Stimulated activated CD4-positive, alpha-beta T cell treated with anti-CD3 and anti-CD28 coated beads, Interleukin-4, amount 100 ng/mL, for 48 hours (primary cell): ENCODE measurements at places on chromosomes 16 and 17.

DNA sequence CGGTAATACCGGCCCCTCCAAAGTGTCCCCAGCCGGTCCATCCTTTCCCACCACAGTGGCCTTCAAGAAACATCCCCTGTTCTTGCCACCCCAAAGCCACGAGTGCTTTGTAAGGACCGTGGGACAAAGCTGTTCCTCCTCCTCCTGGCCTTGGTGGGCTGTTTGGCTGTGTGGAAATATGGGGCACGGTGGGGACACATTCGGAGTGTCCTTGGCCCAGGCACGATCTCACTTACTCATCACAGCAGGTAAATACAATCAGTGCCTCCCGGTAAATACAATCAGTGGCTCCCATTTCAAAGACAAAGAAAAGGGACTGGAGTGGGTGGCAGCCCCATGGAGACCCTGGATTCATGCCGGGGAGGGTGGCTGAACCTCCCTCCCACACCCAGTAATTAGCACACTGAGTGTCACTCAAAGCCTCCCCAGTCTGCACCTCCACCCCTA lies 10.4 kb downstream of the SCN4A start:
- no peak for DNase-seq

DNA sequence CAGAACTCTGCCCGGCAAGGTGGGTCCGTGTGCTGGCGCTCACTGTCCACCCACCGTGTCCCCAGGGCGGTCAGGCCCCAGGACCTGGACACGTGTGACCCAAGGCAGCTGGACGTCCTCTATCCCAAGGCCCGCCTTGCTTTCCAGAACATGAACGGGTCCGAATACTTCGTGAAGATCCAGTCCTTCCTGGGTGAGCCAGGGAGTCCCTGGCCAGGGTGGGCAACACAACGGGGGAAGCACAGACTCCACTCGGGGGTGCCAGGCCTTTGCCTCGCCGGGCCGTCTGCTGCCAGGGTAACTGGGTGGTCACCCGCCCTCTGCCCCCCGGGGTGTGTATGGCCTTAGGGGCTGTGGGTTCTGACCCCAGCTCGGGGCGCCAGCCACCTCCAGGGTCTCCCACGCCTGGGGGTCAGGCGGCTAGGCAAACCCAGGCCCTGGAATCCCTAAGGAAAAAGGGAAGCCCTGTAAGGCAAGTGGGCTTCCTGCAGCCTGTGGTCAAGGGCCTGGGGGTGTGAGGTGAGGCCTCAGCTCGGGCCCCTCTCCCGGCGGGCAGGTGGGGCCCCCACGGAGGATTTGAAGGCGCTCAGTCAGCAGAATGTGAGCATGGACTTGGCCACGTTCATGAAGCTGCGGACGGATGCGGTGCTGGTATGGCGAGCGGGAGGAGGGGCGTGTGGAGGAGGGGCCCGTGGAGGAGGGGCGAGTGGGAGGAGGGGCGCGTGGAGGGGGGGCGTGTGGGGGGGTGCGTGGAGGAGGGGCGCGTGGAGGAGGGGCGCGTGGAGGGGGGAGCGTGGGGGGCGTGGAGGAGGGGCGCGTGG lies 6.5 kb downstream of the MSLN start:
- no peak for DNase-seq

DNA sequence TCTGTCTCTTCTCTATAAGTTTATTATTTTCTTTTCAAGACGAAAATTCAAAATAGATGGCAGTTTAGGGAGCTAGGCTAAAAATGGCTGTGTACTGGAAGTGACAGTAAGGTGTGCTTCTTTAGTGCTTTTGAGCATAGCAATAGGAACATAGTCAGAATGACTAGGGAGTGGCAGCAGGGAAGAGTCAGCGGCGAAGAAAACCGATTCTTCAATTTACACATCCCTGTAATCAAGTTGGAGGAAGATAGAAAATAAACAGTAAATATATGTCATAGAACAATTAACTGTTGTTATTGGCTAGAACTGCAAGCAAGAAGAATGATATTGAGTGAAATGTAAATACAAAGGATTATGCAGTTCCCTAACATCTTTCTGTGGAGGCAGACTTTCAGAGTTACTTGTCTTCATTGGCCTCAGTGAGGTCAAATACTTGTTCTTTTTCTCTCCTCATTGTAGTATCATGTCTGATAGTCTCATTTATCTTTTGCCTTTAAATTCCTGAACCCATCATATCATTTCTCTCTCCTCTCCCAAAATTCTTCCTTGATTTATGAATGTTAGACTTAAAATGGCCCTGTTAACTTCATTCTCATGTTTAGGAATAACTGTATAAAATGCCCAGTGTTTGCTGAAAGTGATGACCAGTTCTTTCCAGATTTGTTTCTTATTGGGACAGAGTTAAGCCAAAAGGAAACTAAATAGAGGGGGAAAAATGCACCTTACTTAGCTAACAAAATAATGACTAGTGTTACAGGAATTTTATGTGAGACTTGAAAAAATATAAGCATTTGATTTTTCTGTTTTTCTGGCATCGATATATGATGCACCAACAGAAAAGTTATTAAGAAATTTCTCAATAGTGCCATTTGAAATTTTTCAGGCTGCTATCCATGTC lies 211.4 kb downstream of the BCAS3 start:
- no peak for DNase-seq

GRCh38 chr17:80443916-80444643 lies 29.1 kb downstream of the ENDOV start:
- DNase-seq: no peak

DNA sequence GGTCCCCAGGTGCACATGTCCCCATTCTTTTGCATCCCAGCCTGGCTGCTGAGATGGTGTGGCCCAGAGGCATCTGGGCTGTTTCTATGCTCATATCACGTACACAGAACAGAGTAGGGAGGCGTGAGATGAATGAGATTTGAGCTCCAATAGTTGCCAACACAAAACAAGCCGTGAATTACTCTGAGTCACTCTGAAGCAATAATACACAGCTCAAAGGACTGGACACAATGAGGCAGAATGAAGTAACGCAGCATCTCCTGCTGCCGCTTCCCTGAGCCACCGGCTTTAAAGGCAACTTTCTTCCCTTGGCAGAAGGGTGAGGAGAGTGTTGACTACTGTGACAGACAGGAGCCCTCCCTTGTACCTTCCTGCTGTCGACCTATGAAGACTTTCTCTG lies 33.9 kb upstream of the CLEC18B start:
- no peak for DNase-seq

DNA sequence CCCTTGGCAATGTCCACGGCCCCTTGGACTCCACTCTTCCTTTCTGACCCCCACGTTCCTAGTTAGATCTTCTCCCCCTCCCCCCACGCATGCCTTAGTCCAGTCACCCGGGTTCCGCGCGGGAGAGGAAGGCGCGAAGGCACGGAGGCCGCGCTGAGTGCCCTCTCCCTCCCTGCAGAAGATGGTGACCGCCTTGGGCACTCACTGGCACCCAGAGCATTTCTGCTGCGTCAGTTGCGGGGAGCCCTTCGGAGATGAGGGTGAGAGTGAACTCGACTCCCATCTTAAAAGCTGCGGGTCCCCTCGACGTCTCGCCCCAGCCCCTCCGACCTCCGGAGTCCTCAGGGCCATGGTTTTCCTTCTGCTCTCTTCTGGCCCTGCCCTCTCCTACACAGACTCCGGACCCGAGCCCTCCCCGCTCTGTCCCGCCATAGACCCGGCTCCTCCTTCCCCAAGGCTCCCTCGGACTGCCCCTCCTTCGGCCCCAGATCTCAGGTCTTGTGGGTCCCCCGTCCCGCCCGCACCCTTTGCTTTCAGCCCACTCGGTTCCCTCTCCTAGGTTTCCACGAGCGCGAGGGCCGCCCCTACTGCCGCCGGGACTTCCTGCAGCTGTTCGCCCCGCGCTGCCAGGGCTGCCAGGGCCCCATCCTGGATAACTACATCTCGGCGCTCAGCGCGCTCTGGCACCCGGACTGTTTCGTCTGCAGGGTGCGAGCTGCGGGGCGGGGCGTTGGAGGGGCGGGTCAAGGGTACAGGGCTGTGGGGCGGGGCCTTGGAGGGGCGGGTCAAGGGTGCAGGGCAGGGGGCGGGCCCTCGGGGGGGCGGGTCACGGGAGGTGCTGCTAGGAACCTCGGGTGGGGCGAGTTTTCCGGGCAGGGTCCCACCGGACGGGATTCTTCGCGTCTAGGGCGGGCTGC lies 4.6 kb downstream of the TGFB1I1 start:
- DNase-seq: peak; percentile 92

- DNase-seq: no peak
Observed at GRCh38 chr17:82582213-82582612, 62.7 kb downstream of the FOXK2 start.

- no peak for DNase-seq
Observed at GRCh38 chr17:77814091-77814772, 144.3 kb upstream of the TNRC6C start.

DNA sequence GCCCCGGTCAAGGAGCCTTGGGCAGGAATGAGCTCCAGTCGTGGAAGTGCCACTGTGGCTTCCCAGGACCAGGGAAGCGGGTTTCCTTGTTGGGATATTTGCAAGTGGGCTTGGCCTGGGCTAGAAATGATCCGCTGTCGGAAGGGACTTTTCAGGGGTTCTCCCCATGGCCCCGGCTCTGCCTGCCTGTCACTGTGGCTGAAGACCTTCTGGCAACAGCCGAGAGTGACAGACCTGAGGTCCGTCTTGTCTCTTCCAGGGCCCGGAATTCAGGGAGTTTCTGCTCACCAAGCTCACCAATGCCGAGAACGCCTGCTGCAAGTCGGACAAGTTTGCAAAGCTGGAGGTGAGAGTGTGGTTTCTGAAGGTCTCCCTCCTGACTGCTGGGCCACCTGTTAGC lies 57.7 kb downstream of the OR1D5 start:
- no peak for DNase-seq
